ENCODE measurements at places on chromosomes 13 and 19. TPM values are rescaled to one million over a fixed set of nuclear protein-coding genes. Genes with fewer than 3 reads are reported as not detected.

The USE1 gene
- 21.0 TPM for total RNA-seq

The IGSF23 gene
- not detected for total RNA-seq

The KMT2B gene
- total RNA-seq = 12.0 TPM

The C19orf85 gene
- not detected for total RNA-seq

The URAD gene
- total RNA-seq = not detected

The FBXL3 gene
- 33.8 TPM for total RNA-seq

The ERFL gene
- under 0.01 TPM for total RNA-seq

The FBXO46 gene
- total RNA-seq = 8.0 TPM

The SYT5 gene
- not detected for total RNA-seq

The TLE5 gene
- 312 TPM for total RNA-seq

Measured in bronchus fibroblast of lung (primary cell).